ENCODE measurements at places on chromosomes 2 and 18.

- DNase-seq, result no peak
Measured at GRCh38 chr2:220394433-220394832, 767.0 kb downstream of the SLC4A3 start.

DNA sequence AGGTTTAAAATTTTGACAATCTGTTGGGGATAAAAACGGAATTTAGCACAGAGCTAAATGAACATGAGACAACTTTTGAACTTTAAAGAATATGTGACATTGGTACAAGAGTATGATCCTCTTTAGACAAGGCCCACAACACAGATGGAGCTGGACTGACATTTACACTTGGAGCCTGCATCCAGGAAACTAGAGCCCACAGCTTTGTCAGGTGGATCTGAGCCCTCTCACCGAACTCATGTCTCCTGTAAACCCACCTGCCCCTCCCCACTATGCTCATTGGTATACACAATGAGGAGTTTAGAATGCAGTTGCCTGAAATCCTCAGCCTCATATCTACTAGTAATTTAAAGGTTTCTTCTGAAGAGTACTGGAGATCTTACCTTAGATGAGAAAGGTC, 22.1 kb upstream of the ACAA2 start:
- no peak for DNase-seq

GRCh38 chr2:144261966-144262365, 258.0 kb downstream of the ZEB2 start:
- no peak for DNase-seq

GRCh38 chr2:181105562-181105961, 125.2 kb downstream of the UBE2E3 start:
- DNase-seq, result no peak

GRCh38 chr2:230925879-230926765, 1.1 kb upstream of the GPR55 start:
- DNase-seq, result no peak

DNA sequence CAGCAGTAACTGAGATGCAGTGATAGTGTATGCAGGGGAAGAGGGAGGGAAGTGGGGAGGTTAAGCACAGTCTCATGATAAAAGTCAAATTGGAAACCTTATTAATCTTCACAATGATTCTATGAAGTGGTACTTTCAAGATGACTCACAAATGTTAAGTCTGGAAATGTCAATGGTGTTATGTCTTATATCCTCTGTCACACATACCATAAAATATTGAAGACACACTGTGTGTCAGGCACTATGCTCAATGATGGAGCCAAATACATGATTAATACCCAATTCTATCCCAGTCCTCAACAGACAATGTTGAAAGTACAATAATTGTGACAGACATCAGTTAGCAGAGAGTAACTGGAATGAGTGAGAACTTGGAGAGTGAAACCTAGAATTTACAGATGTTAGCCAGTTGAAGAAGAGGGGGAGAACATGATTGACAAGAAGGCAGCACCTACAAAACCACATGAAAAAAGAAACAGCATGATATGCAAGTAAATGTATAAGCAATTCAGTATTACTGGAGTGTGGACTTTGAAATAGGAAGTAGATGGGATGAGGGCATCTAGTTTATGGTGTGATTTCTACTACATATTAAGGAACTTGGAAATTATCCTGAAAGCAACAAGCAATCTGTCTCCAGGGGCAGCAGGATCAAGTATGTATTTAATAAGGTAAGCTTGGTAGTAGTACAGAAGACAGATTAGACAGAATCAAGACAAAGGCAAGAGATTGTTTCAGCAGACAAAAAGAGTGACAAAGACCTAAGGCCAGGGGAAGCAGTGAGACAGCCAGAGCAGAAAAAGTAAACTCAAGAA, 107.6 kb downstream of the STRN start:
- DNase-seq, result no peak

DNA sequence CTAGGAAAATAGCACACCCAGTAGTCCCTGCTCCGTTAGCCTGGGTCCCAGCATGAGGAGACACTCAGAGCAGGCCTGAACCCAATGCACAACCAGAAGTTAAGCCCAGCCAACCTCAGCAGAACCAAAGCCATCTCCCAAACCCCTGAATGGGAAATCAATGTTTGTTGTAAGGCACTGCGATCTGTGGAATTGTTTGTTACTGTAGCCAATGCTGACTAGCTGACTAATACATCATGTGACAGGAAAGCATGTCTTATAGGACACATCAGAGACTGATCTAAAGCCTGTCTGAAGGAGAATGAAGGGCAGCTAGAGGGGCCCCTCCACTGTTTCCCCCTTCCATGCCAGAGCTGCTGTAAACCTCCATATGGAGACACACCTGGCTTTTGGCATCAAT, 96.4 kb downstream of the MARCHF4 start:
- DNase-seq, result no peak

DNA sequence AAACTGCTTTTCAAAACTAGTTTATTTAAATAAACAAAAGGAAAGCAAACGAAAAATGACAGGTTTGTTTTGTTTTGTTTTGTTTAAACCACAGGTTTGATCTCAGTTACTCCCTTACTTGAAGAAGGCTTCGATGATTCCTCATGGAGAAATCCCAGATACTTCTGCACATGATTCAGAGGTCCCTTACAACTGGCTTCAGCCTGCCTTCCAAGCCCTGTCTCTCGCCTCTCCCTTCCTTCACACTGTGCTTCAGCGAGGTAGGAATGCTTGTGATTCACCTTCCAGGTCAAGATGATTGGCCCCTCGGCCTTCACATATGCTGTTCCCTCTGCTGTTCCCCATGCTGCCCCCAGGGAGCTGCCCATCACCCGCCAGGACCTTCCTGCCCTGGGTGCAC, 104.1 kb upstream of the ITGA6 start:
- DNase-seq, result no peak

- DNase-seq, result no peak
Measured at GRCh38 chr18:23257137-23257536, 121.9 kb downstream of the CABLES1 start.

DNA sequence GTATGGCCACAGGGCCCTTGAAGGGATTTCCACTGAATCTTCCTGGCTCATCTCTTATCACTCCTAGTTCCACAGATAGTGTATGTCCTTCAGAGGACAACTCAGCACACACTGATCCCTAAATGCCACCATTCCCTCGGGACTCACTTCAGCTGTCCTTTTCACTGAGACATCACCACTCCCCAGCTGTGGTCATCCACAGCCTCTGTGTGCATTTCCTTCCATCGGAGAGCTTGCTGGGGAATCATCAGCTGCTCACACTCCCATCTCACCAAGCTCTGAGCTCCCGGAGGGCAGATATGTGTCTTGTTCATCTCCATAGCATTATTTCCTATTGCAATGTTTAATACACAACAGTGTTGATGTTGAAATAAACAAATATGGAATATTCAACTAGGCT, 759.5 kb downstream of the RNF144A start:
- no peak for DNase-seq

DNA sequence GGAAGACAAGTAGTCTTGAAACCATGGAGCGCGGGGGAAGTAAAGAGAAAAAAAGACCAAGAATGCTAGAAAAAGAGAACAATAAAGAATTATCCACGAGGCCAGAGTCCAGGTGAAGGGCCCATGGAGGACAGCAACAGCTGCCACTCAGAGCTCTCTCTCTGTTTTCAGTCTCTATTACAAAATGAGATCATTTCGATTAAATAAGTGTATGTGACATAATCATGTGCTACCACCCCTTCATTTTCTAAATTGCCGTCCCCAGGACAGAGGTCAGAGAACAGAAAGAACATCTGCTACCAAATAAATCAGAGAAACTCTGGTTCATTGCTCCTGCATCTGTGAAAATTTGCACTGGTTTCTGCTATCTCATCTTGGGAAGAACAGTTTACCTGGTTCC, 838.7 kb downstream of the RNF144A start:
- DNase-seq, result no peak

DNA sequence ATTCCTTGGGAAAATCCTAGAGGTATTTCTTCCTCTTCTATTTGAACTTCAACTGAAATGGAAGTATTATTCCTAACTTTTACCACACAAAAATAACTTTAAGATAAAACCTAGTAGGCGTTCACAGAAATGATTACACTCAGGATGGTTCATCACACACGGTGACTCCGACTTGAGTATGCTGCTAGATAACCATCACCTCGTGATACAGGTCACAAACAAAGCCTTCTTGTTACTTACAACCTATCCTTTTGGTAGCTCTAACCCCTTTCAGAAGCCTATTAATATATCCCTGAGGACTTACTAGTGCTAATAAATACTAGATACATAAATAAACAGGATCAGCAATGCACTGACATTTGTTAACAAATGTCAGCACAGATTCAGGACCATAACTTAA, 101.0 kb upstream of the DNER start:
- DNase-seq, result no peak

- DNase-seq, result no peak
Measured at GRCh38 chr2:26764906-26765305, 822 bp downstream of the SLC35F6 start.

- DNase-seq, result no peak
Measured at GRCh38 chr2:234157817-234158588, 107.5 kb downstream of the SPP2 start.

DNA sequence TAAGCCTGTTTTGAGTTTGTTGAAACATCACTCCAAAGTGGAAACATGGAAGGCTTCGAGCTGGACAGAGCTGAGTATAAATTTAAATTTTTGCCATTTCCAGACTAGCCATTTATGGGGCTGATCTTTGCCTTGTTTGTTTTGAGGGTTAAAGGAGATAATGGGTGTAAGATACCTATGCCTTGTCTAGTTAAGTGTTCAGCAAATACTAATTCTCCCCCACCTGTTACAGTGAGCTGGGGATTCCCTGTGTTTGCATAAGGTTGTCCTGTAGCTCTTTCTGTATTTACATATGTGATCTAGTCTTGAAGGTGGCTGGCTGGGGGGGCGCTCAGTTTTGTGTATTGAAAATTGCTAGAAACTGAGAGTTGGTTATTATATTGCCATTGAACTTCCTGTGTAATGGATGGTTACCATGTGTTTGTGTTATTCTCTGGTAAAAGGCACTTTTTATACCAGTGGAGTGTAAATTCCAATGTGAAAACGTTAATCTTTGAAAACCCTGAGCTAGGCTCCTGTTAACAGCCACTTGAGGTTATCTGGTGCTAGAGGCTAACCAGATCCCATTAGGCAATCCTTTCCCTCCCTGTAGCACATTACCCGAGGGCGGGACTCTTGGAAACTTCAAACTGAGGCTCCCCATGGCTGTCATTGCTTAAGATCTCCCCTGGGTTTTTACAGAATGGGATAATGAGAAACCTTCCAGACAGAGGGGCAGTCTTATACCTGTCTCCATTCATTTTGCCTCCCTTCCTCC, 26.7 kb downstream of the TANC1 start:
- DNase-seq, result no peak

- no peak for DNase-seq
Measured at GRCh38 chr2:162043132-162043531, 30.9 kb downstream of the DPP4 start.

GRCh38 chr18:72378016-72378415, 166.1 kb downstream of the CBLN2 start:
- no peak for DNase-seq

GRCh38 chr18:13036622-13037320, 45.6 kb downstream of the CEP192 start:
- DNase-seq, result no peak

DNA sequence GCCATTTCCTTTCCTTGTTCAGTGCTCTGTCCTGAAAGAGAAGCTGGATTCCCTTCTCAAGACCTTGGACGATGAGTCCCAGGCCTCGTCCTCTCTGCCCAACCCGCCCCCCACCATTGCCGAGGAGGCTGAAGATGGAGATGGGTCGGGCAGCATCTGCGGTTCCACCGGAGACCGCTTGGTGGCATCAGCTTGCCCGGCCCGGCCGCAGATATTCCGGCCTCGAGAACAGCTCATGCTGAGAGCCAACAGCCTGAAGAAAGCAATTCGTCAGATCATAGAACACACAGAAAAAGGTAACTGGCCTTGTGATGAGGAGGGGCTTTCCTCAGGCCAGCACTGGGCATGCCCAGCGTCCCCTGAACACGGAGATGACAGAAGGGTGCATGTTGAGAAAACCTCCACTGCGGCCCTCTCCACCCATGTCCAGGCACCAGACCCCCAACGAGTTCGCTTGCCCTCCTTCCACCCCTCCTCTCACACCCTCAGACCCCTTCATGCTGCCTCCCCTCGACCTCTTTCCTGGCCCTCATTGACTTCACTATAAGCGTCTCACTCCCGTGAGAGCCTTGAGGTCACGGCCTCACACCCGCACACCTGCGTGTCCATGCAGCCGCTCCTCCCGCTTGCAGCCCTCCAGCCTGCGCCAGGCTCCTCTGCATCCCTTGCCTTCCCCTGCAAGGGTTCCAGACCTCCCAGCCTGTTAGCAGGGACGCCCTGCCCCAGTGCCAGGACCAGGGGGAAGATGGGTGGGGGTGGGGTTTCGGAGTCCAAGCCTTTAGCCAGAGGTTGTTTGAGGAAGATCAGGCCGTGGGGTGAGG, 95.0 kb downstream of the DGKD start:
- DNase-seq, result no peak

DNA sequence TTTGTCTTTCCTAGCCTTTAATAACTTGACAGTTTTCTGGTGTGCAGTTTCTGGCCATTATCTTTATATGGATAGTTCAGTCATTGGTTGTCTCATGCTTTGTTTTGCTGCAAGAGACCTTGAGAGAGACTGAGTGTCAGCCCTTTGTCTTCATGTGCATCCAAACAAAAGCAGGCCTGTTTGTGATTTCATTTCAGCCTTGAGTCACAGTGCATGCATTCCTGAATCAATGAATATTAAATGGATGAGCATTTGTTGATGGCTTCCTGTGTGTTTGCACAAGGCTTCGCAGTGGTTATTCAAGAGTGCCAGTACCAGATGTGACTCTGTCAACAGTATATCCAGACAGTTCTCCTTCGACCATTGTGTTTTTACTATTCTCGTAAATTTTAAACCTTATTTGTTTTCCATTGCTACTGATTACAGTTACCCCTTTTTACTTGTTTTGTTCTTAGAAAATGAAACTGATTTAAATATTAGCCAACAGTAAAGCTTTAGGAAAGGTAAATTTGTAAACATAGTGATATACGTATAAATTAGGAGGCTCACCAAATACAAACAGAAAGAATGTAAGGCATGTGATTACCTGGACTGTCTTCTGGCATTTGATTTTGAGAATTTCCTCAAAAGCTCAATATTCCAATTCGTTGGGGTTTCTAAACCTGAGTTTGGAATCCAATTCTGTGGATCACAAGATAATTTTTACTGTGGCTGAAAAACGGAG, 319.8 kb downstream of the CTNNA2 start:
- no peak for DNase-seq

GRCh38 chr2:189577121-189577520, 3.5 kb downstream of the SLC40A1 start:
- no peak for DNase-seq

- no peak for DNase-seq
Measured at GRCh38 chr18:71045331-71046065, 756.7 kb downstream of the SOCS6 start.

DNA sequence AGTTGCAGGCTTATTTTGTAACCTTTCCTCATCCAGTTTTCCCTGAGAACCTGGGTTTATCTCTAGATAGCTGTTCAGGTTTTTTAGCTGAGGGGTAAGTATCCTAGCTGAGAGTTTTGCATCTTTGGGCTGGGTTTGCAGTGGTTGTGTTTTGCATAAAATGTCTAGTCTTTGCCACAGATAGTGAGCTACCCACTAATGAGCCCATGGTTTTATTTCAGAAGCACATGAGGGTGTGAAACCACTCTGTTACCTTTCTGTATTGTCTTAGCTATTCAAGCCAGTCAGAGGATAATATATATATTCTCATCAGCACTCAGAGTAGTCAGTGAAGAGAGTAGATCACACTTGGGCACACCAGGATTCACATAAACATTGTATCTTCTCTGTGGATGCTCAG, 24.6 kb upstream of the TXNDC2 start:
- DNase-seq, result no peak
